ENCODE measurements at places on chromosomes 5 and 9. TPM values are rescaled to one million over a fixed set of nuclear protein-coding genes. Genes with fewer than 3 reads are reported as not detected.

Gene PCDHA9
- total RNA-seq = 1.7 TPM

GRCh38 chr5:172662596-172662995 is 21.5 kb downstream of the NEURL1B start:
- DNase-seq = no peak

Gene GNA14
- total RNA-seq = 10.6 TPM

Gene CATSPER3
- 0.33 TPM for total RNA-seq

DNA sequence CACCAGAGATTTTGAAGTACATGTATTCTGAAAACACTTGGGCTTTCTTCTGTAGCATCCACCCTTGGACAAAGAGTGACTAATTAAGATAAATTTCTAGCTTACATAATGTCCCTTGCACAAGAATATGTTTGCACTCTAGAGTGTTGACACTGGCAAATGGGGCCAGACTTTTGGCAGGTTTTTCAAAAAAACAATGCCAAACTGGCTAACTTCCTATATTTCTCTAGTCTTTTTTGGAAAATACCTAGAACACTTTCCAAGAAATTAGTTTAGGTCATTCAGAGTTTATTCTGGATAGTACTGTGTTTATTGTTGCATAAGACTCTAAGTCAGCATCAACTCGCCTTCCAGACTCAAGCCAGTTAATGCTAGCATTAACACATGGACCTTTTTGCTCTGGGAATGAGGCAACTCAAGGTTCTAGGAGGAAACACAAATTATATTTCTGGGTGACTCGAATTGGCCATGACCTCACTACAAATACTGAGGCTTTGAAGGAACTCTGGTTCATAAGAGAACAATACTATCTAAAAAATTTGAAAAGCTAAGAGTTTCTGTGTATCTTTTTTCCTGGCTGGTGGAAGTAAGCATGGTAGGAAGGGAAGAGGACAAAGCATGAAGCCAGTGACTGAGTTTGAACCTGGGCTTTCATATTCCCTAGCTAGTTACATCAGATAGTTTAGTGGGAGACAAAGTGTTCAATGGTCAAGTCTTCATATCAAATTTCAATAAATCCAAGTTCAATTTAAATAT is 101.6 kb downstream of the NREP start:
- DNase-seq = no peak

- DNase-seq = no peak
Measured at GRCh38 chr9:117084221-117084620, 330.6 kb downstream of the ASTN2 start.

DNA sequence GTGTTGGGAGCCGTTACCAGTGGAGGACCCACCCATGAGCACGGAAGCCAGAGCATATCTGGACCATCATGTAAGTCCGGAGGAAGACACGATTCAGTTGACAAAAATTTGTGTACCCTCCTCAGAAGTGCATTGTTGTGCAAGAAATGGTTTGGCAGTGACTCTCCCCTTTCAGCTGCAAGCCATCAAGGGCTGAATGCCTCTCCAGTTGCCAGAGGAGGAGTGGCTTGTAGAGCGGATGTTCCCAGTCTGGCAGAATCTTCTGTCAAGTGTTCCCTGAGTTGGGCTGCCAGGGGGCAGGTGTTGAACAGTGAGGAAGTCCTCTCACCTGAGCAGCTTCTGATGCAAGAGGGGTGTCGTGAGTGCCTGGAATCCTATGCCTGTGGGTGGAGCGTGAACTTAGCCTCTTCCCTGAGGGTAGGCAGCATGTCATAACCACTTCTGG is 27.6 kb upstream of the CDKN2AIPNL start:
- no peak for DNase-seq

DNA sequence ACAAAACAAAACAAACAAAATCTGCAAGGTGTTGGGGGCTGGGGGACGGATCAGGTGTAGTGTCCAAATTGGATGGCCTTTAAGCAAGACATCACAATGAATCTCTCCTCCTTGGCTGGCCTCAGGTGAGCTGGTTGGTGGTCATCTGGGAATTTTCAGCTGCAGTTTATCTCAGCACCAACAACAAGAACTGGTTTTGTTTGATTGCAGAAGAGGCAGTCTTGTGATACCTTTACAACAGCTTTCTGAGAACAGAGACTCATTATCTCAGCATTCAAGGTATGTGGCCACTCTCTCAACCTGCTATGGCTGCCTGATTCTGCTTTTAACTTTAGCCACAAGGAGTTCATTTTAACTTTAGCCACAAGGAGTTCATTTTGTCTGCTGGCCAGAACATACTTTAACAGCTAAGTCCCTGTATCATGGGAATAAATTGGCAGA is 1543.4 kb downstream of the EFNA5 start:
- no peak for DNase-seq

Gene PCDHB15
- total RNA-seq = 10.5 TPM

Gene BNIP1
- total RNA-seq = 10.3 TPM

GRCh38 chr5:1763960-1764605 is 35.6 kb downstream of the MRPL36 start:
- no peak for DNase-seq

Gene ARHGEF39
- 1.4 TPM for total RNA-seq

Gene SH3PXD2B
- total RNA-seq = 74.1 TPM

All from endothelial cell (in vitro differentiated cells).